Epithelial cell of alveolus of lung (primary cell): ENCODE measurements at places on chromosomes 16 and 17. TPM values are rescaled to one million over a fixed set of nuclear protein-coding genes. Genes with fewer than 3 reads are reported as not detected.

Gene VPS35L
- total RNA-seq: 40.9 and 43.8 TPM in 2 replicates

Gene UBE2Z
- 69.9 and 83.8 TPM in 2 replicates for total RNA-seq

Gene WNK4
- 0.32 and 0.39 TPM in 2 replicates for total RNA-seq

Gene PTGES3L
- total RNA-seq: 0.52 TPM in 1 of 2 replicates, not detected in the other

Gene LIMD2
- 39.3 and 61.0 TPM in 2 replicates for total RNA-seq

Gene KRT40
- not detected in 2 replicates for total RNA-seq

Gene IRF8
- total RNA-seq: 0.52 TPM in 1 of 2 replicates, not detected in the other

Gene IRX5
- 1.3 TPM in 1 of 2 replicates, not detected in the other for total RNA-seq

Gene ZPBP2
- not detected in 2 replicates for total RNA-seq

Gene NOG
- 0.08 and 3.9 TPM in 2 replicates for total RNA-seq

Gene HAS3
- 0.08 and 0.13 TPM in 2 replicates for total RNA-seq

Gene SPN
- not detected in 2 replicates for total RNA-seq

Gene CHD9NB
- 0.08 and 1.2 TPM in 2 replicates for total RNA-seq

Gene PPM1E
- total RNA-seq: 0.16 and 1.0 TPM in 2 replicates

Gene GP1BA
- total RNA-seq: not detected in 2 replicates

Gene CLEC18C
- total RNA-seq: 0.08 TPM in 1 of 2 replicates, not detected in the other

Gene CCL22
- not detected in 2 replicates for total RNA-seq

Gene SDK2
- total RNA-seq: 0.48 and 3.1 TPM in 2 replicates

Gene CHRNE
- total RNA-seq: 0.39 TPM in 1 of 2 replicates, not detected in the other
